ENCODE measurements at places on chromosomes 5 and 9.
A peak's percentile ranks its signal among the peaks of the same experiment; 100 is the strongest.

DNA sequence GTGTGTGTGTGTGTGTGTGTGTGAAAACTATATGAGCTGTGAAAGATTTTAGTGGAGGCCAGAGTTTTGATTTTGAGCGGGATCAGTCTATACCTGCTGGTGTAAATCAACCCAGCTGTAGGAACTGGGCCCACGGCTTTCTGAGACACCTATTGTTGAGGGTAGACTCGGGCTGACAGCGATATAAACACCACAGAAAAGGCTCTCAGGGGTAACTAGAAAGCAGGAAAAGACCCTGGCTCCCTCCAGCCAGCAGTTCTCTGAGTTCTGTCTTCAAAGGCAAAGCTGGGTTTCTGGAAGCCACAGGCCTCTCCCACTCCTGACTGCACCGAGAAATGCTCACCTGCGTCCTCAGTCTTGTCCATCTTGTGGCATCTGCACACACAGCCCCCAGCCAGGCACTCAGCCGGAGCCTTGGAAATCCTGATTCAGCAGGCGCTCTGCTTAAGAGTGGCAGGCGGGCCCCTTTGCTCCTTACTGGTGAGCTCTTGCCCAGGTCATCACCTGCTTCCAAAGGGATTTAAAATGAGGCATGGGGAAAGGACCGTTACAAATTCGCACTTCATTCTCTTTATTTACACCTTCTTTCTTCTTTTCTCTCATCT, 223.3 kb downstream of the NDUFS4 start:
- peaks cover 7% of the 10 kb centered on the region for H3K27me3 ChIP-seq
- no peaks in the 10 kb centered on the region for H3K36me3 ChIP-seq
- DNase-seq = no peak
- H3K27ac ChIP-seq = no peak overlapping the region
- no peak overlapping the region for H3K4me3 ChIP-seq

DNA sequence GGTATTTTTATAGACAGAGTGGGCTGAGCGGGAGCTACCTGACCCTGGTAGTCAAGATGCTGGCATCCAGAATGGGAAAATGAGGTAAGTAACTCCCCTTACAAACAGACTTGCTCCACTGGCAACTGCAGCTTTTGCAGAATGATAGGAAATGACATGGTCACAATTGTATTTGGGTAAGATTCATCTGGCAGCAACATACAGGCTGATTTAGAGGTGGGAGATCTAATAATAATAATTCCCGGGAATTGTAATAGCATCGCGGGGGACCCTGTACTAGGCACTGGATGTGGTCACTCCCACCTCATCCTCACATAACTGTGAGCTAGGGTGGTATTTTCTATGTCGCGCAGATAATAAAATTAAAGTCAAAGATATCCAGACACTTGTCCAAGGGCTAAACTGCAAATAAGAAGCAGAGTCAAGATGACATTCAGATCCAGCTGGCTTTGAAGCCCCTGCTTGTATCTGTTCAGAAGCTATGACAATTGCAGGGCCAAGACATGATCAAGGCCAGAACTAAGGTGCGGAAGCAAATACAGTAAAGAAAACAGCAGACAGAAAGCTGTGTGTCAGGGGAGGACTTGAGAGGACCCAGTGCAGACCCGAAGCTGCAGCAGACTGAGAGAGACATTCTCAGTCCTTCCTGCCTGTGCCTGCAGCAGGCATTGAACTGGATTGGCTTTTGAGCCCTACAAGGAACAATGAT, 507.2 kb downstream of the BNC2 start:
- H3K27ac ChIP-seq = no peak overlapping the region
- no peaks in the 10 kb centered on the region for H3K36me3 ChIP-seq
- no peaks in the 10 kb centered on the region for H3K27me3 ChIP-seq

- H3K27ac ChIP-seq = no peak overlapping the region
- peaks cover 33% of the 10 kb centered on the region for H3K36me3 ChIP-seq
- H3K4me1 ChIP-seq = peaks cover 82% of the 10 kb centered on the region
- H3K27me3 ChIP-seq = peaks cover 20% of the 10 kb centered on the region
- DNase-seq = no peak
- no peak overlapping the region for H3K4me3 ChIP-seq
These were observed 136.1 kb downstream of the UGCG start for GRCh38 chr9:112032743-112033142.

GRCh38 chr5:113487416-113487780, 855 bp downstream of the MCC start:
- H3K27ac ChIP-seq = no peak overlapping the region
- peak overlapping the region; percentile 67 for H3K4me3 ChIP-seq
- H3K27me3 ChIP-seq = peaks cover 74% of the 10 kb centered on the region
- H3K36me3 ChIP-seq = peaks cover 12% of the 10 kb centered on the region

DNA sequence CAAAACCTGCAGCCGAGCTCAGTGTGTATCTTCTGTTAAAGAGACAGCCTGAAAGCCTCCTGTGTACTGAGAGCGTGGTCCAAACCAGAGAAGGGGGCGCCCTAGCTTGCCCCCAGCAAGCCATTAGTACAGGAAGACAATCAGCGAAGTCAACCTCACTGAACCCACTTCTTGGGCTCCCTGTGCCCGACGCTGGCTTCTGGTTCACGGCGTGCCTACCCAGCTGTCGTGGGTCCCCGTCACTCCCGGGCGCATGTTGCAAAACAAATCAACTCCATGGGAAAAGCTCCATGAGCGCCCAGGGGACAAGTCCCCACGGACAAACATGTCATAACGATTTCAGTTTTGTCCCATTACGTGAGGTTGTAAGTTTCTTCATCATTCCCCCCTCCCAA, 326.9 kb downstream of the SH3GL2 start:
- H3K4me3 ChIP-seq = no peak overlapping the region
- H3K27me3 ChIP-seq = peaks cover 28% of the 10 kb centered on the region
- DNase-seq = no peak
- H3K4me1 ChIP-seq = no peaks in the 10 kb centered on the region
- H3K36me3 ChIP-seq = no peaks in the 10 kb centered on the region

DNA sequence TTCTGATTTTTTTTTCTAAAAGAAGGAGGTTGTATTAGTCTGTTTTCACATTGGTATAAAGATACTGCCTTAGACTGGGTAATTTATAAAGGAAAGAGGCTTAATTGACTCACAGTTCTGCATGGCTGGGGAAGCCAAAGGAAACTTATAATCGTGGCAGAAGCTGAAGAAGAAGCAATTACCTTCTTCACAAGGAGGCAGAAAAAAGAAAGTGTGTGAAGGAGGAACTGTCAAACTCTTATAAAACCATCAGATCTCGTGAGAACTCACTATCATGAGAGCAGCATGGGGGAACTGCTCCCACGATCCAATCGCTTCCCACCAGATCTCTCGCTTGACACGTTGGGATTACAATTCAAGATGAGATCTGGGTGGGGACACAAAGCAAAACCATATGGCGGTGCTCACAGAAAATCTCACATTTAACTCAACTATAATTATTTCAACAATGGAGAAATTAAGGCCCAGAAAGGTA, 27.1 kb downstream of the DPYSL3 start:
- H3K27me3 ChIP-seq = no peaks in the 10 kb centered on the region
- no peak overlapping the region for H3K4me3 ChIP-seq
- no peaks in the 10 kb centered on the region for H3K4me1 ChIP-seq
- no peak for DNase-seq

- peaks cover 4% of the 10 kb centered on the region for H3K36me3 ChIP-seq
- no peak overlapping the region for H3K4me3 ChIP-seq
- no peaks in the 10 kb centered on the region for H3K27me3 ChIP-seq
- no peak for DNase-seq
- no peak overlapping the region for H3K27ac ChIP-seq
These were observed 76.7 kb downstream of the ARSB start for GRCh38 chr5:78908173-78909061.

DNA sequence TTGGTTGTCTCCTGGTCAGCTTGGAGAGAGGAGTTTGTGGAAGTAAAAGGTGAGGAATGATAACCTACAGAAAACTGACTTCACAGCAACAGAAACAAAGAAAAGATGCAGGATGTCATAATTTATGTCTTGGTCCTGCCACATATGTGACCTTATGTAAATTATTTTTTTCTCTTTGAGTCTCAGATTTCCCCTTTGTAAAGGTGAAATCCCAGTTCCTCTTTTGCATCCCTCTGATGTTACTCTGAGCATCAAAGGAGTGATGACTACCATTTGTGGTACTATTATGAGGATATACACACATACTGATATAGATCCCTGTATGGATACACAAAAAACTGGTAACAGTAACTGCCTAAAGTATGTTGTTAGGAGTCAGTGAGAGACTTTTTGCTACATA, 1.4 kb upstream of the THG1L start:
- peaks cover 3% of the 10 kb centered on the region for H3K27me3 ChIP-seq
- no peak overlapping the region for H3K4me3 ChIP-seq
- DNase-seq = no peak

- H3K27me3 ChIP-seq = peaks cover 97% of the 10 kb centered on the region
- peak; percentile 63 for DNase-seq
- peak within 1 kb of the TSS; percentile 53 for H3K4me3 ChIP-seq
- H3K4me1 ChIP-seq = peaks cover 40% of the 10 kb centered on the region
These were observed at the start of gene CXXC5 for GRCh38 chr5:139648205-139649081. Gene CXXC5, plus strand, starts transcription at chr5:139648349. Its CDS starts 32,175 bp downstream, at chr5:139680524.

DNA sequence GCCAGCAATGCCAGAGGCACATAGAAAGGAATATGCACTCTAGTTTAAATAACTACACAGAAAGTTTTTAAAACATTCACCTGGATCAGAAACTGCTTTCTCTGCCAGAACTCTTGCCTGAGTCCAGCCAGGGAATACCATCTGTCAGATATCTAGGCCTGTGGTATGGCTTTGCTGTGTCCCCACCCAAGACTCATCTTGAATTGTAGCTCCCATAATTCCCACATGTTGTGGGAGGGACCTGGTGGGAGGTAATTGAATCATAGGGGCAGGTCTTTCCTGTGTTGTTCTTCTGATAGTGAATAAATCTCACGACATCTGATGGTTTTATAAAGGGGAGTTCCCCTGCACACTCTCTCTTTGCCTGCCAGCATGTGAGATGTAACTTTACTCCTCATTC, 41.5 kb upstream of the KCNV2 start:
- no peak overlapping the region for H3K27ac ChIP-seq
- H3K4me3 ChIP-seq = no peak overlapping the region
- no peak for DNase-seq
- H3K36me3 ChIP-seq = no peaks in the 10 kb centered on the region

- no peak overlapping the region for H3K4me3 ChIP-seq
- no peak for DNase-seq
These were observed 248.7 kb upstream of the MAP3K1 start for GRCh38 chr5:56566374-56567249.

GRCh38 chr9:11868795-11869194, 824.4 kb upstream of the TYRP1 start:
- H3K27me3 ChIP-seq = no peaks in the 10 kb centered on the region
- H3K36me3 ChIP-seq = no peaks in the 10 kb centered on the region
- no peak overlapping the region for H3K27ac ChIP-seq

DNA sequence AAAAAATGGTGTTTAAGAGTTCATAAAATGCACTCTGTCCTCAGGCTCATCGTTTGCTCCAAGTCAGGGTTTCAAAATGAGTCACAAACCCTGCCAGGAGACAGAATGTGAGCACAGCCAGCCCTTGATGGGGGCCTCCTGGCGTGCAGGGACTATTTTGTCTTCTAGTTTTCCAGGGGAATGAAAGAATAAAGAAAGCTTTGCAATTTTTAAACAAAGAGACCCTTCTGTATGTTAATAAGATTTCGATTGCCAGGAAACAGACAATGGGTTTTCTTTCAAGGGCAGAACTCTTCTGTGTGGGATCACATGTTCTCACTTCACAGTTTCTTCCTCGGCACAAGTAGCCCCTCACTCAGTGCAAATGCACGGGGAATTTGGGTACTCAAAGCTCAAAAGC, 121.4 kb upstream of the C6 start:
- no peaks in the 10 kb centered on the region for H3K27me3 ChIP-seq
- no peaks in the 10 kb centered on the region for H3K4me1 ChIP-seq
- H3K4me3 ChIP-seq = no peak overlapping the region
- DNase-seq = no peak
- no peak overlapping the region for H3K27ac ChIP-seq

DNA sequence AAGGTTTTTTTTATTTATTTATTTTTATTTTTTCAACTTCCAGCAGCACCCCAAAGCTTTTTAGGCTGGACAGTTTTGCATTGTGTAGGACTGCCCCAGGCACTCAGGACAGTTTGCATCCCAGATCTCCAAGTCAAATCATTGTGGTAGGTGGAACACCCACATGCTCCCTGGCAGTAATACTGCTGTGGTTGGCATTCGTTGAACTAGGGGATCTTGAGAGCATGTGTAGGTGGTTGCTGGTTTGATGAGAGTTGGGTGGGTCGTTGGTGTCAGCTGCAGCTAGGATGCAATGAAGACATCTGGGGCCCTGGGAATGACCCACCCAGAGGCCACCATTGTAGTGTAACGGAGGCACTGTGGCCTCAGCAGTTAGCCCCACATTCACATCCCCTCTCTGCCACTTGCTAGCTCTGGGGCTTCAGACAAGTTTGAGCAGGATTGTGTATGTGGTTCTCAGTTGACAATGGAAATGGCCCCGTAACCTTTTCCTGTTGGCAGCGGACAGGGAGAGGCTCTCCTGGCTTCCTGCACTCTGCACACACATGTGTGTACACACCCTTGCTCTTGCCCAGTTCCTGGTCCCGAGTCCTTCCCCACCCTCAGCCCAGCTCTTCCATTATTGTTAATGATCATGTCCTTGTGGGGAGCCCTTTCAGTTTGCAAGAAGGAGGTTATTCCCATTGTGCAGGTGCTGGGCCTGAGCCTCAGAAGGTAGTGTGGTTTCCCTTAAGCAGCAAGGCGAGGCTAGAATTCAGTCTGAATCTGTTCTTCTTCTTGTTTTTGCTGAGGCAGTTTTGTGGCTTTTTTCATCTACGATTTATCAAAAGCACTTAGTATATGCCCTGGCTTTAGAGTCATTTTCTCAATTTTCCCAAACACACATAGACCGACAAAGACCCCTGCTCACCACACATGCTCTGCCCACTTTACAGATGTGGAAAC, 46.5 kb downstream of the PPARGC1B start:
- peaks cover 15% of the 10 kb centered on the region for H3K36me3 ChIP-seq
- H3K27me3 ChIP-seq = no peaks in the 10 kb centered on the region
- peaks cover 20% of the 10 kb centered on the region for H3K4me1 ChIP-seq
- peak overlapping the region; percentile 5 for H3K27ac ChIP-seq
- DNase-seq = no peak

- H3K27ac ChIP-seq = no peak overlapping the region
- peaks cover 9% of the 10 kb centered on the region for H3K27me3 ChIP-seq
- no peaks in the 10 kb centered on the region for H3K4me1 ChIP-seq
- H3K4me3 ChIP-seq = no peak overlapping the region
- H3K36me3 ChIP-seq = no peaks in the 10 kb centered on the region
- DNase-seq = no peak
These were observed 118.1 kb upstream of the SMIM23 start for GRCh38 chr5:171667341-171668096.

- H3K36me3 ChIP-seq = peaks cover 76% of the 10 kb centered on the region
- DNase-seq = no peak
- no peak overlapping the region for H3K27ac ChIP-seq
- H3K4me3 ChIP-seq = no peak overlapping the region
- H3K27me3 ChIP-seq = no peaks in the 10 kb centered on the region
- peaks cover 3% of the 10 kb centered on the region for H3K4me1 ChIP-seq
These were observed 45.4 kb downstream of the PTBP3 start for GRCh38 chr9:112288029-112288428.

DNA sequence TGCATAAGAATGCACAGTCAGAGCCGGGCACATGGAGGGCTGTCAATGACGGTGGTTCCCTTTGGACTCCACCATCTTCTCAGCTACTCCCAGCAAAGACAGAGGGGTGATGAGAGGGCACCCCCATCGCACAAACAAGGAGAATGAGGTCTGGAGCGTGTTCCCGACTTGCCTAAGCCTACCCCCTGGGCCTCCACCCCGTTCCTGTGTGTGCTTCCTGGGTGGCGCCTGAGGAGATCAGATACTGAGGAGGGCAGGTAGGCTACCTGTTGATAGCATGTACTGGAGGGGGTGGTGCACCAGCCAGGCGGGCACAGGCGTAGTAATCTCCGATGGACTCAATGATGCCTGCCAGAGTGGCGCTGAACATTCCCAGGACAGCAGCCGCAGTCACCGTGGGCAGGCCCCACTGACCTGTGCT, 4.1 kb downstream of the SLC23A1 start:
- DNase-seq = no peak
- H3K36me3 ChIP-seq = peaks cover 3% of the 10 kb centered on the region
- H3K4me3 ChIP-seq = no peak overlapping the region
- no peak overlapping the region for H3K27ac ChIP-seq

Data from activated naive CD4-positive, alpha-beta T cell treated with anti-CD3 and anti-CD28 coated beads, Interleukin-2, amount 10 ng/mL, durations not matched to agents 7 days and 5 days (primary cell).